ENCODE measurements at places on chromosomes 4 and X. TPM values are rescaled to one million over a fixed set of nuclear protein-coding genes. Genes with fewer than 3 reads are reported as not detected.

SNX12 gene
- 62.8 TPM for total RNA-seq

TMSB15B gene
- total RNA-seq, result 22.4 TPM

FAAH2 gene
- total RNA-seq, result 3.3 TPM

SLC7A11 gene
- 33.0 TPM for total RNA-seq

ENOPH1 gene
- total RNA-seq, result 108 TPM

BEX3 gene
- 179 TPM for total RNA-seq

TMEM31 gene
- total RNA-seq, result not detected

GIMD1 gene
- not detected for total RNA-seq

SHROOM4 gene
- 1.6 TPM for total RNA-seq

EFHC2 gene
- 2.0 TPM for total RNA-seq

REPS2 gene
- total RNA-seq, result 31.4 TPM

PPP4R3C gene
- not detected for total RNA-seq

EPGN gene
- not detected for total RNA-seq

DRD5 gene
- 2.0 TPM for total RNA-seq

GAR1 gene
- total RNA-seq, result 3.7 TPM

TMEM35A gene
- total RNA-seq, result 98.2 TPM

NCAPG gene
- total RNA-seq, result 5.7 TPM

PAGE1 gene
- total RNA-seq, result 0.41 TPM

NUP54 gene
- total RNA-seq, result 128 TPM

PNMA5 gene
- total RNA-seq, result 2.4 TPM

GLOD5 gene
- not detected for total RNA-seq

CSAG3 gene
- total RNA-seq, result not detected

NLGN3 gene
- 15.1 TPM for total RNA-seq

ASMT gene
- 0.41 TPM for total RNA-seq

KCNE5 gene
- 1.2 TPM for total RNA-seq

Data from frontal cortex (tissue), 4 donors.